ENCODE measurements at places on chromosomes 5 and 9.

- no peak for DNase-seq
Measured at GRCh38 chr5:122402955-122403685, 91.1 kb downstream of the SNCAIP start.

DNA sequence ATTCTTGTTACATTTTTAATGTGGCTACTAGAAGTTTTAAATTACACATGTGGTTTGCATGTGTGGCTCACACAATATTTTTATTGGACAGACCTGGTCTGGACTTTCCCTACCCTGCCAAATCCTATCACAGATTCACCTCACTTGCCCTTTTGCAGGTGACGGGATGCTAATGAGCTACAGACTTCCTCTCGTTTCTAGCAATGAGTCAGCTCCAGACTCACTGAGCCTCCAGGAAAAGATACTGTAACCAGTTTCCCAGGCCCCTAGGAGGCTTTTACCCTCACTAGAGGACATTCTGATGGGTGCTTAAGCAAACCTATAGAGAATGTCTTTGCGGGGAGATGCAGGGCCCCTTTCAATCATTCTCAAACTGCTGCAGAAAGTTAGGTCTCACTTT is 135.4 kb downstream of the WDR41 start:
- no peak for DNase-seq

DNA sequence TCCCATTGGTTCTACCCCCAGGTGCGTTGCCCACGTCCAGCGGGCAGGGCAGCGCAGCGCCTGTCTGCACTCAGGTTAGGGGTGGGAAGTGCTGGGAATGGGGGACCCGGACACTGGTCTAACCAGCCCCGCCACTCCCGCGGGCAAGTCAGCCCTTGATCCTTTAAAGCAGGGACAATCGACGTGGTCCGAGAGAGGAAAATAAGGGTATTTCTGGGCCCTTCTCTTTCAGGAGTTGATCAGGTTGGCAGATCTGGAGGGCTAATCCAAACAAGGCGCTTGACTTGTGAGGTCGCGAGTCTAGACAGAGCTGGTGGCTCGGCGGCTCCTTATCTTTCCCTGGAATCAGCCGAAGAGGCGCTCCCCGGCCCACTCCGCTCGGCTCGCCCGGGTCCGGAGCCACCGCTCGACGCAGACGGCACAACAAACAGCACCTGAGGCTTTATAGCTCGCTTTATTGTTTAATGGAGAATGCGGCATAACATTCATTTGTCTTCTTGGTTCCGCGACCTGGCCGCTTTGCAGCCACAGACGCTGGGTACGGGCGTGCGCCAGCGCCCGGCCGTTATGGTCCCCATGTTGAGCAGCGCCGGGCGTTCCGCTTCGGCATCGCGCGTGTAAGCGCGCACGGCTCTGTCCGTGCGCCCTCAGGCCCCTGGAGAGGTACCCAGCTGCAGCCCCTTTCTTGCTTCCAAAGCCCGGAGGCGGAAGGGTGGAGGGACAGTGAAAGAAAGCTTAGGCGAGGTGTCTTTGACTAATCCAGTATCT is 15.8 kb downstream of the ISL1 start:
- no peak for DNase-seq

- no peak for DNase-seq
Measured at GRCh38 chr5:123294544-123294943, 128.7 kb downstream of the CEP120 start.
